ENCODE measurements at places on chromosomes 5 and 9.
A peak's percentile ranks its signal among the peaks of the same experiment; 100 is the strongest.

DNA sequence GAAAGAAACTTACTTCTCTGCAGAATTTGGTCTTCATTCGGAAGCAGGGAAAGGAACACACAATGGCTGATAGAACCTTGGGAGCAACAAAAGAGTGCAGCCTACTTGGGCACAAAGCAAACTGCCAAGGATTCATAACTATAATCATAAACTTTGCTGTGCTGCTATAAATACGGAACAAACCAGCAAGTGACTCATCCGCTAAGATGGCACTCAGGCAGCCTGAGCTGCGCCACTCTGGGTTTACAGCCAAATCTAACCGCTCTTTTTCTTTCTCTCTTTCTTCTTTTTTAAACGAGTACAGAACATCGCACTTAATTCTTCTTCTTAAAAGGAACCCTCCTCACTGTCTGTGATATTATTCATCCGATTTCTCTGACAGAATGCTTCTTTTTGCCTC, 81.1 kb downstream of the PTPN3 start:
- no peak for DNase-seq

DNA sequence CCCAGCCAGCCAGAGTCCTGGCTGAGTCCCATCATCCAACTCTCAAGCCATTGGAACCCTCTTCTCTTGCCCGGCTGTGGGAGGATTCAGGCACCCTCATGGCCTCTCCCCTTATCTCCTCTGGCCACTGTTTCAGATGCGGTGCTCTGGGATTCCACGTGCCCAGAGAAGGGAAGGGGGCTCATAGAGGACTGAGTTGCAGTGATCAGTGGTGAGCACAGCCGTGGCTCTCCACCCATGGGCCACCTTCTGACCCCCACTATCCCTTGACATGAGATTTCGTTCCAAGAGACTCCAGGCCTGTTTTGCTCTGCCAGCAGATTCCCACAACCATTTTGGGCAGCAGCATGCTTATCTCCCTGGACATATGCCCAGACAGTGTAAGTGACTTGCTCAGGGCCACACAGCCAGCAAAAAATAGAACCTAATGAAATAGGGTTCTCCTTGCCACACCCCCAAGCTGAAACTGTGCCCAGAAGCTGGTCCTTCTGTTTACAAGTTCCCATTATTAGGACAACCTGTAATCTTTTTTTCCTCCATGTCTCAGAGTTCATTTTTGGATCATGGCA, 2.7 kb downstream of the GPX3 start:
- DNase-seq: no peak

DNA sequence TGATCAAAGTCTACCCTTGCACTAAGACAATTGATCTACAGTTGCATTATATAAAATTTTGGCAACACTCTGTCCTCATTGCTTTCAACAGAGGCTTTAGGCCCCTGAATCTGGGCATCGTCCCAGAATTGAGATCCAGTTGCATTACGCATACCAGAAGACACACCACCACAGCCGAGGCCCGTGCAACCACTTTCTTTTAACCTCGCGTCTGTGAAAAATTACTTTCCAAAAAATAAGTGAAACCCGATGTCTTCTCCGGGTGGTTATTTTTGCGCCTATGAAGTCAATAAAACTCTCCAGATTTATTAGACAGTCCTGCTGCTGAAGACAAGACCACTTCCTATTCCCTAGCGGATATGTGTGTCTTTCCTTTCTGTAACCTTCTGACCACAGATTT, 52.1 kb upstream of the NFIB start:
- peak; percentile 72 for DNase-seq

- DNase-seq: no peak
These were observed 54.1 kb downstream of the ARHGEF37 start for GRCh38 chr5:149635394-149635793.

GRCh38 chr9:4939118-4939561, 45.9 kb upstream of the JAK2 start:
- DNase-seq: no peak

GRCh38 chr9:123493627-123494026, 137.6 kb downstream of the CRB2 start:
- no peak for DNase-seq

DNA sequence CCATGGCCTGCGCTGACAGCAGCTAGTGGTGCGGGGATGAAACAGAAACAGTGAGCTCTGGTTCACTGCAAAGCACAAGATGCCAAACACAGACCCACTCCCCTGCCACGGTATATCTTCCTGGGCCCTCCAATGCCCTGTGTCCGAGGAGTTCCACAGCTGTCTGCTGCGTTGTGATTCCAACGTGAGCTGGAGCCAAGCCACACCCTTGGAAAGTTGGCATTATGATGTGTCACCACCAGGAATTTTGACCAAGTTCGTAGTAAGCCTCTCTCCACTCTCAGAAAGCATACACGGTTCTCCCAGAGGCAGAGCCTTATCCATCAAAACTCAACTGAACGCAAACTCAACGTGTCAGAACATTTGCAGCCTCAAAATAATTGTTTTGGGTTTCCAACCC, 55.6 kb downstream of the MACROH2A1 start:
- no peak for DNase-seq

- no peak for DNase-seq
These were observed 56.9 kb upstream of the ALDH1A1 start for GRCh38 chr9:73009649-73010288.

DNA sequence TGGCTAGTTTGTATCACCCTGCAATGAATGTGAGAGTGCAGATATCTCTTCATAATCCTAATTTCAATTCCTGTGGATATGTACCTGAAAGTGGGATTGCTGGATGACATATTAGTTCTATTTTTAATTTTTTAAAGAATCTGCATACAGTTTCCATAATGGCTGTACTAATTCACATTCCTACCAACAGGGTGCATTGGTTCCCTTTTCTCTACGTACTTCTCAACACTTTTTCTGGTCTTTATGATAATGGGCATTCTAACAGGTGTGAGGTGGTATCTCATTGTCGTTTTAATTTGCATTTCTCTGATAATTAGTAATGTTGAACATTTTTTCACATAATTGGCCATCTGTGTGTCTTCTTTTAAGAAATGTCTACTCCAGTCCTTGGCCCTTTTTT, 927.5 kb downstream of the DTWD2 start:
- no peak for DNase-seq

DNA sequence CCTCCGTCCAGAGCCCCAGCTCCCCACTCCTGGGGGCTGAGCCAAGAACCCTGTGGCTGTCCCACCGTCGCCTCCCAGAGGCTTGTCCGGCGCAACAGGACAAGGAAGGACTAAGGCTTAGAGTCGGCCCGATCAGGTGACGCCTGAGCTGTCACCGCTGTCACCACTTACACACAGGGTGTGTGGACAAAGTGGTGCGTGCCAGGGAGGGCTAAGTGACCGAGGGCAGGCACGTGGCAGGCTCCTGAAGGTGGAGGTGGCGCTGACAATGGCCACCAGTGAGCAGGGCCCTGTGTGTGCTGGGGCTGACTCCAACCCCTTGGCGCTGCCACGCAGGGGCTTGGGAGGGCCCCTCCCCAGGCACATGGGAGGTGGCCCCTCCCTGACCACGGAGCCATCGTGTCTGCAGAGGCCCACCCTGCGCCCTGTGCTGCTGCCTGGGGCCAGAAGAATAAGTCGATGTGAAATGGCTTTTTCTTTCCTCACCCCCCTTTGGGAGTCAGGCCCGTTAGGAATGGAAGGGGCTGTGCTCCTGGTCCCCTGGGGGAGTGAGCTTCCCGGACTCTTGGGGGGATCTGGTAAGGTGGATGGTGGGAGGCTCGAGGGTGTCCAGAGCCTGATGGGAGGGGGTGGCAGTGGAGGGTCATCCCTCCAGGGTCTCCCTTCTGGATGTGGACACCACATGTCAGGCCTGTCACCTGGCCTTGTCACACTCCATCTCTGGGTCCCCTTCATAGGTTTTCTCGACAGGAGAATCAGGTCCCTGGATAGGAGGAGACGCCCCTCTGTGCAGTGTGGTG, 2.6 kb upstream of the GPSM1 start:
- DNase-seq: no peak

- DNase-seq: no peak
These were observed at the start of gene OR13C4 for GRCh38 chr9:104527109-104527508. Gene OR13C4, minus strand, starts transcription at chr9:104527209. Its CDS starts 0 bp downstream, at chr9:104527209.

DNA sequence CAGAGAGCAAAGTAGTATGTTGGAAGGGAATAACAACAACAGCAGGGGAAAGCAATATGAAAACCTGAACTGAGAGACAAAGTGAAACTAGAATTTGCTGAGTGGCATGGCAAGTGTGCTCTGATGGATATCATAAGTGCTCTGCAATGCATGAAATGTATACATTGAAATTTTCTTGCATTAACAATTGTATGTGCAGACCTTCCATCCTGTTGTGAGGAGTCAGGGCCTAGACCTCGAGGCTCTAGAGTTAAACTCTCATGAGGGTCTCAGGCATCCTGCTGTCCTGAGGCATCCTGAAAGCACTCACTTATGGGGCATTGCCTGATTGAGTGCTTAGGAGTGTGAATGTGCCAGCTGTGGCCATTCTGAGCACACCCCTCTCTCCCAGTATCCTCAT, 1.1 kb downstream of the ECM2 start:
- no peak for DNase-seq

DNA sequence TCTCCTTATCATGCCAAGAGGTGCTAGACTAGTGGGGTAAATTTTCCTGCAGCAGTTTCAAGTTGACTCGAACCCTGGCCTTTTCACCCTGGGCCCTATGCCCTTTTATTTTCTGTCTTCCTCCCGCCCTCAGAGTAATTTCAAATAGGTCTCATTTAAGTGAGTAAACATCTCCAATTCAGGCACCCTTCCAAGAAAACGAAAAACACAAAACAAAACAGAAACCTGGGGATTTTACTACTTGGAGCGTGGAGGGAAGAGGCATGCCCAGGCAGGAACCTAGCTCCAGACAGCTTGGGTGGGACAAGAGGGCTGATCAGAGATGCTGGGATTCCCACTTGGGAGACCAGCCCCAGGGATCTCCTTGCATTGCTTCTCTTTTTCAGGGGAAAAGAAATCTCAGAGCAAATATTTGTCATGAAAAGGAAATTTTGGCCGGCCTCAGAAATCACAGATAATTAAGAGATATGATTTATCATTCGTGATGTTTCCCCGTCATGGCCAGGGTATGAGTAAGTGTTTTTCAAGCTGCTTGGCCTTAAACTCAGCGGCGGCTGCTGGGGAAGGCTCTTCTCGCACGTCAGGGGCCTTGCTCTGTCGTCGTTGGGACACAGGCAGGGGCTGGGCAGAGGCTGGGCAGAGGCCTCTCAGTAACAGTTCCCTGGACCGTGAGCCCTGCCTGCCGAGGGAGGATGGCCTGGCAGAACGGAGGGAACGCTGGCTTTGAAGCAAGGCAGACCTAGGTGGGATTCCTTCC, 248.6 kb upstream of the KLF4 start:
- DNase-seq: no peak

DNA sequence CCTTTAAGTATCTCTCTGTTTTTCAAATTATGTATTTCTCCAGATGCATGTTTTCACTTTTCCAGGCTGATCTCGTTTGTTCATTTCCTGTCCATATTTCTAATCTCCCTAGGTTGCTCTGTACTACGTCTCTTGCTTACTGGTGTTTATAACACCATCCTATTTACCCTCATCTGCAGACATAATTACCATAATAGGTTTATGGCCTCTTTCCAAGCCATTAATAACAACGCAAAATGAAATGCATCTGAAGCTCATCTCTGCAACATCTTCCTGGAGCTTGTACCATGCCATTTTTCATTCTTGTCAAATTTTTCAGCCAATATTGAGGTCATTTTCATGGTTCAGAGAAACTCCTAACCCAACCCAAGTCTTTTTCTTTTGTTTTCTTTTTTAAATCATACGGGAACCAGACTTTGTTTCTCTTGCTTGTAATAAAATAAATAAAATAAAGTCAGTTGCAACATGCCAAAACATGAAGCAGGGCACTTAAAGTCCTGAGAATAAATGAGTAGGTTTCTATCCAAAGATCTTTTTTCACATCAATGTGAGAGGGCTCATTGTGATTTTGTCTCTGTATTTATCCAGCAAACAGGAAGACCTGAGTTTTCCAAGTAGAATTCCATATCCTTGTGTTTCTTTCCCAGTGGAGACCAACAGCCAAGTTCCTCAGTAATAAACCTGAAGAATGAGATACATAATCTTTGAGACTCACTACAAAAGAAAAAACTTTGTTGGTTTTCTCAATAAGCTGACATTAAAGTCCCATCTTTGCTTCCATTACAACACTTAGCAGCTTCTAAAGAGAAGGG, 37.0 kb downstream of the DPYSL3 start:
- DNase-seq: no peak

DNA sequence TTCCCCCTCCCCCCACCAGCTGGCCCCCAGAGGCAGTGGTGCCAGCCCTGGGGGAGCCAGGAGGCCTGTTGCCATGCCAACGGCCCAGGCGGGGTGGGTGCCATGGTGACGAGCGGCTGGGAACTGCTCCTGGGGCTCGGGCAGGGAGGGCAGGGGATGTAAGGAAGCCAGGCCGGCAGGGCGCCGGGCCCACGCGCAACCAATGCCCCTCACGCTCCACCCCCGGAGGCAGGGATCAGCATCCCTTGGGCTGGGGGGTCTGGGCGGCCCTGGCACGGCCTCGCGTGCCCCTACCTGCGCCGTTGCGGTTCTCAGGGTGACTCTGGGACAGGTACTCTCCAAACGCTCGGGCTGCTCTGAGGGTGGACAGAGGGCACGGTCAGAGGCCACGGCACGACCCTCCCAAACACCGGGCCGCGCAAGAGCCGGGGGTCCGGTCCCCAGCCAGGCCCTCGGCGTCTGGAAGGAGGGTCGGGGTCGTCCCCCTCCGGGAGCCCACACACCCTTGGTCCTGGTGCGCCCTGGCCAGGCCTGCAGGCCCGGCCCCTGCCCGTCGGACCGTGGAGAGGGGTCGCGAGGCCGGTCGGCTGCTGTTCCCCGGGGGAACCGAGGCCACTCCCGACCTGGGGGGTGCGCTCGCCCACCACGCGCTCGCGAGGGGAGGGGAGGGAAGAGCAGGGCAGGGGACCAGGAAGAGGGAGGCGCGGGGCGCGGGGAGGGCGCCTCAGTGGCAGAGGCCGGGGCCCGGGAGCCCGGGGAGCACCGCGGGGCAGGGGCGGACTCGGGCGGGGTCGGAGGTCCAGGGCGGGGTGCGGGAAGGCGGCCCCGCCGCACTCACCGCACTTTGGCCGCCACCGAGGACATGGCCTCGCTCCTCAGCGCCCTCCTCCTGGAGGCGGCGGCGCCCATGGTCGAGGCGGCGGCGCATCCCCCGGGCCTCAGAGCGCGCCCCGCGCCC, 661 bp downstream of the NSMF start:
- no peak for DNase-seq

DNA sequence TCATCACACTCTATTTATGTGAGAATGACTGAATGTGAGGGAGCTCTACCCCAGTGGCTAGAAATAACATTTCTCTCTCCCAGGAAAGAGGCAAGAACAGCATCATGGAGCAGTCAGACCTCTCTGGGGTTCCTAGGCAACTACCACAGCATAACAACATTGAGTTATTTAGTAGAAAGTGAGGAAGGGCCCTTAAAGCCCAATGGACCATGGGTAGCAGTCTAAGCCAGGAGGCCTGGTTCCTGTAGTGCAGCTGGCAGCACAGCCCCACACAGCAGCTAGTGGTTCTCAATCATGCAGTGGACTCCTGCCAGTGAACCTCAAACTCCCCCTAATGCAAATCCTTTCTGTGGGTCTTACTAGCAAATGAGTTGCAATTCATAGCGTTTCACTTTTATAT, 55.3 kb downstream of the SPEF2 start:
- no peak for DNase-seq
